ENCODE measurements at places on chromosomes 5 and 9.

DNA sequence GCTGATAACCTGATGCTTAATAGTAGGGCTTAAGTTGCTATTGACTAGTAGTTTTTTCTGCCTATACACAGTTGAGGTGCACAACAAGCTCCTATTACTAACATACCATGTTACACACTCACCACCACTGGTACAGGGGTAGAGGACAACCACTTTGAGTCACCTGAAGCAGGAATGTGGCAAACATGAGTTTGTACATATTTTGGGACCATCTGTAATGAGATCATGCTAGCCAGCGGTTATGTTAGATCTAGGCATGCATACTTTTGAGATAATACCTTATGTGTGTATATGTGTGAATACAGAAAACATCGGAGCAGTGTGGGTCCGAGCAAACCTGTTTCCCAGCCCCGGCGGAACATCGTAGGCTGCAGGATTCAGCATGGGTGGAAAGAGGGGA lies 72.8 kb upstream of the NXNL2 start:
- no peak for DNase-seq

DNA sequence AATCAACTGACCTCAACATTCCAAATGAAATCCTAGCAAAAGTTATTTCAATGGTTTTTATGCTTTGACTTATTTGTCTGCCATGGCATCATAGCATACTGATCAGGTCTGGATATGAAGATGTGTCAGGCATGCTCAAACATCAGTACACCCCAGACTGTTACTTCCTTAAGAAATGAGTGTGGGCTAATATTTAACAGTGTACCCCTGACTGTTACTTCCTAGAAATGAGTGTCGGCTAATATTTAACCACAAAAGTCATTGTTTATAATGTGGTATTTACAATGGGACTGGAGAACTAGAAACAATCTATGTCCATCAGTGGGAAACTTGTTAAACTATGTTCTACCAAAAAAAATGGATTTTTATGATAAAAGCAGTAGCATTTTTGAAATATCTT lies 38.1 kb upstream of the HNRNPA0 start:
- no peak for DNase-seq

- no peak for DNase-seq
These were observed 799.2 kb downstream of the TLE1 start for GRCh38 chr9:80890124-80890523.

GRCh38 chr9:18499062-18499461 lies 25.1 kb downstream of the ADAMTSL1 start:
- no peak for DNase-seq

All from activated T-cell treated with anti-CD3 and anti-CD28 coated beads, Interleukin-2, amount 50 U/mL, for 4 hours (primary cell).